Activated T-cell treated with anti-CD3 and anti-CD28 coated beads, Interleukin-2, amount 50 U/mL, for 72 hours (primary cell): ENCODE measurements at places on chromosomes 2 and 18. TPM values are rescaled to one million over a fixed set of nuclear protein-coding genes. Genes with fewer than 3 reads are reported as not detected.

The MAP3K19 gene
- not detected for total RNA-seq

GRCh38 chr2:236702657-236703372 is 133.2 kb downstream of the ACKR3 start:
- H3K27me3 ChIP-seq = no peaks in the 10 kb centered on the region
- DNase-seq = no peak
- H3K27ac ChIP-seq = no peak overlapping the region

The ALPP gene
- total RNA-seq = not detected

The GLI2 gene
- not detected for total RNA-seq

The RGPD4 gene
- not detected for total RNA-seq

The SERPINB2 gene
- total RNA-seq = not detected

The IMMT gene
- 125 TPM for total RNA-seq

- DNase-seq = no peak
- H3K27ac ChIP-seq = no peak overlapping the region
- H3K27me3 ChIP-seq = peaks cover 27% of the 10 kb centered on the region
- H3K4me3 ChIP-seq = no peak overlapping the region
- H3K4me1 ChIP-seq = peaks cover 12% of the 10 kb centered on the region
These were observed 4.2 kb downstream of the GAREM2 start for GRCh38 chr2:26177122-26177521.

GRCh38 chr2:239037559-239037910 is 189.7 kb downstream of the TWIST2 start:
- no peak for DNase-seq
- H3K27me3 ChIP-seq = peaks cover 17% of the 10 kb centered on the region
- H3K36me3 ChIP-seq = no peaks in the 10 kb centered on the region

- no peak for DNase-seq
- H3K27ac ChIP-seq = no peak overlapping the region
- no peaks in the 10 kb centered on the region for H3K36me3 ChIP-seq
These were observed 401.9 kb downstream of the LNPK start for GRCh38 chr2:175599966-175600831.

- DNase-seq = no peak
- H3K4me1 ChIP-seq = no peaks in the 10 kb centered on the region
- H3K36me3 ChIP-seq = no peaks in the 10 kb centered on the region
- H3K27ac ChIP-seq = no peak overlapping the region
- H3K27me3 ChIP-seq = peaks cover 4% of the 10 kb centered on the region
These were observed 332.0 kb downstream of the SLC4A3 start for GRCh38 chr2:219959471-219959870.

The LAMA3 gene
- total RNA-seq = not detected

- H3K4me1 ChIP-seq = no peaks in the 10 kb centered on the region
- no peaks in the 10 kb centered on the region for H3K36me3 ChIP-seq
- no peak overlapping the region for H3K27ac ChIP-seq
- DNase-seq = no peak
- H3K4me3 ChIP-seq = no peak overlapping the region
These were observed 17.2 kb upstream of the GYPC start for GRCh38 chr2:126638746-126639145.

GRCh38 chr2:163731735-163732134 is 4.1 kb downstream of the FIGN start:
- peaks cover 4% of the 10 kb centered on the region for H3K4me1 ChIP-seq
- H3K36me3 ChIP-seq = no peaks in the 10 kb centered on the region
- peaks cover 21% of the 10 kb centered on the region for H3K27me3 ChIP-seq
- H3K4me3 ChIP-seq = no peak overlapping the region
- no peak for DNase-seq

DNA sequence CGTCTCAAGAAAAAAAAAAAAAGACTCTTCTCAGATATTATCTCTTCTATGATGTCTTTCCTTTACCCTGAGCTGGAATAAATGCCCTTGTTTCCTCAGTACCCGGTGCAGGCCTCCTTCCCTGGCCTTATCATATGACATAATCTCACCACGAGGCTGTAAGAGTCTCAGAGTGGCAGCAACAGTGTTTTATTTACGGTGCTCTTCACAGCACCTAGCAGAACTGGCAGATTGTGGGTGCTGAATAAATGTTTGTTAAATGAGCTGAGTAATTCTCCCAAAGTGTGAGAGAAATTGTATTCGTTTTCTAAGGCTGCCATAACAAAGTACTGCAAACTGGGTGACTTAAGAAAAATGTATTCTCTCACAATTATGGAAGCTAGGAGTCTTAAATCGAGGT is 82.8 kb upstream of the CD28 start:
- H3K4me1 ChIP-seq = peaks cover 11% of the 10 kb centered on the region
- DNase-seq = no peak
- H3K27ac ChIP-seq = no peak overlapping the region
- no peaks in the 10 kb centered on the region for H3K27me3 ChIP-seq

GRCh38 chr18:23718243-23718720 is 29.0 kb downstream of the LAMA3 start:
- H3K4me1 ChIP-seq = peaks cover under 1% of the 10 kb centered on the region
- H3K27me3 ChIP-seq = peaks cover 19% of the 10 kb centered on the region
- no peak overlapping the region for H3K4me3 ChIP-seq
- no peaks in the 10 kb centered on the region for H3K36me3 ChIP-seq
- H3K27ac ChIP-seq = no peak overlapping the region
- DNase-seq = no peak

DNA sequence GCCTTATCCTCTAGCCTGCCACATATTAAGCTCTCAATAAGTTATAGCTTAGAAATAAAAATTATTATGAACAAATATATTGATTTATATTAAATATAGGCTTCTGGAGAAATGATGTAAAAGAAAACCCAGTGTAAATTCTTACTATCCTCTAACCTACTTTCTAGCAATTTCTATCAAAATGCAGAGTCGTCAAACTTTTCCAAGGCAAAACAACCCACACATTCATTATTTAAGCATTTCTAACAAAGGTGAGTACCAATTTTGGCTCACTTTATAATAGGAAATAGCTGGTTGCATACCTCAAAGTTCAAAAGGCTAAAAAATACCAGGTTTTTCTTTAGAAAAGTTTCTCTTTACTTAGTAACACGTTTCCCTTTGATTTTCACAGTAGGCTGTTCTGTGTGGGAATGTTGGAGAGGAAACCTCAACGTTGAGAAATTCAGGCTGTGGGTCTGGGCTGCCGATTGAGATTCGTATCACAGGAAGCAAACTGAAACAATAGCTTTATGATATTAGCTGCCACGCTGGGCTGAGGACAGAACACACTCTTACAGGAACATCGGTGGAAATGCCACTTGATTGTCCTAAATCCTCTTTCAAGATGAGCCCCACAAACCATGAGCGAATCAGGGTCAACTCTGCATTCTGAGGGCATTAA is 53.0 kb downstream of the EPAS1 start:
- no peaks in the 10 kb centered on the region for H3K36me3 ChIP-seq
- DNase-seq = no peak
- peak overlapping the region; percentile 84 for H3K27ac ChIP-seq
- H3K4me3 ChIP-seq = peak overlapping the region; percentile 89
- H3K27me3 ChIP-seq = no peaks in the 10 kb centered on the region

The DES gene
- total RNA-seq = 0.10 TPM

DNA sequence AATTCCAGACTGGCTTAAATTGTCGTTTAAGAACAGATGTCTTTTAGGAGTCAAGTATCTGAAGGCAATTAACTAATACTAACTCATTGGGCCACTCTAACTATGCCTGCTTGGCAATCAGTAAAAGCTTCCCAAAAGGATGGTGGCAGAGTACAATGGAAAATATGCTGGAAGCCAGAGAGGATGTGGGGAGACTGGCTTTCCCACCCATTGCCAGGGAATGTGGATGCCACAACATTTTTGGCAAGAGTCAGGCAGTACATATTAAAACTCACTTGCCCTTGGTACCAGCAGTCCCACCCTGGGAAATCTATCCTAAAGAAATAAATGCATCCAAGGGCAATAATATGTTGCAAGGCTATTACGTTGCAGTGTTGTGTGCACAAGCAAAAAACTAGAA is 74.0 kb upstream of the FZD7 start:
- H3K27me3 ChIP-seq = peaks cover 21% of the 10 kb centered on the region
- no peaks in the 10 kb centered on the region for H3K4me1 ChIP-seq
- no peak overlapping the region for H3K27ac ChIP-seq

GRCh38 chr2:55498582-55498981 is 20.9 kb upstream of the CFAP36 start:
- H3K4me3 ChIP-seq = no peak overlapping the region
- no peaks in the 10 kb centered on the region for H3K4me1 ChIP-seq
- no peaks in the 10 kb centered on the region for H3K27me3 ChIP-seq
- no peaks in the 10 kb centered on the region for H3K36me3 ChIP-seq
- DNase-seq = no peak

GRCh38 chr2:241051578-241052487 is 50.3 kb downstream of the MTERF4 start:
- no peak for DNase-seq
- no peaks in the 10 kb centered on the region for H3K4me1 ChIP-seq
- no peaks in the 10 kb centered on the region for H3K36me3 ChIP-seq

The C2orf78 gene
- total RNA-seq = not detected

GRCh38 chr2:111186121-111186715 is 65.5 kb downstream of the BCL2L11 start:
- no peaks in the 10 kb centered on the region for H3K4me1 ChIP-seq
- H3K4me3 ChIP-seq = no peak overlapping the region
- H3K27ac ChIP-seq = no peak overlapping the region
- no peak for DNase-seq
- peaks cover 9% of the 10 kb centered on the region for H3K27me3 ChIP-seq
- no peaks in the 10 kb centered on the region for H3K36me3 ChIP-seq

The RASGRP3 gene
- 3.8 TPM for total RNA-seq

DNA sequence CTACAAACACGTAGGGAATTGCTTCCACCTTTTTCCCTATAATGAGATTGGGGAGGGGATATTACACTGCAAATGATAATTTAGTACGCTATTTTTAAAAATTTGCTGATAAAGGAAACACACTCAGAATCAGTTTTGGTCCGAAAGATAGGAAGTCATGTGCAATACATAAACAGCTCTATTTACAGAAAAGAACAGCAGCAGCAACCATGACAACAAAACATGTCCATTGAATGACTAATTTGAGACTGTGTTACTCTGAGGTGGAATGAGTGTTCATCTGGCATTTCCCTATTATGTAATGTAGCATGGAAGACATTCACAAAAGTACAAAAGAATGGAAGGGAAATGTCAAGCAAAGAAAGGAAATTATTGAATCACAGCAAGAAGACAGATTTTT is 337.2 kb downstream of the NBAS start:
- no peak overlapping the region for H3K4me3 ChIP-seq
- H3K4me1 ChIP-seq = no peaks in the 10 kb centered on the region
- no peaks in the 10 kb centered on the region for H3K27me3 ChIP-seq
- peaks cover 17% of the 10 kb centered on the region for H3K36me3 ChIP-seq
- no peak overlapping the region for H3K27ac ChIP-seq
- no peak for DNase-seq

GRCh38 chr2:66699793-66700676 is 265.1 kb downstream of the MEIS1 start:
- DNase-seq = no peak
- no peak overlapping the region for H3K27ac ChIP-seq
- no peak overlapping the region for H3K4me3 ChIP-seq
- no peaks in the 10 kb centered on the region for H3K27me3 ChIP-seq
- H3K36me3 ChIP-seq = no peaks in the 10 kb centered on the region

DNA sequence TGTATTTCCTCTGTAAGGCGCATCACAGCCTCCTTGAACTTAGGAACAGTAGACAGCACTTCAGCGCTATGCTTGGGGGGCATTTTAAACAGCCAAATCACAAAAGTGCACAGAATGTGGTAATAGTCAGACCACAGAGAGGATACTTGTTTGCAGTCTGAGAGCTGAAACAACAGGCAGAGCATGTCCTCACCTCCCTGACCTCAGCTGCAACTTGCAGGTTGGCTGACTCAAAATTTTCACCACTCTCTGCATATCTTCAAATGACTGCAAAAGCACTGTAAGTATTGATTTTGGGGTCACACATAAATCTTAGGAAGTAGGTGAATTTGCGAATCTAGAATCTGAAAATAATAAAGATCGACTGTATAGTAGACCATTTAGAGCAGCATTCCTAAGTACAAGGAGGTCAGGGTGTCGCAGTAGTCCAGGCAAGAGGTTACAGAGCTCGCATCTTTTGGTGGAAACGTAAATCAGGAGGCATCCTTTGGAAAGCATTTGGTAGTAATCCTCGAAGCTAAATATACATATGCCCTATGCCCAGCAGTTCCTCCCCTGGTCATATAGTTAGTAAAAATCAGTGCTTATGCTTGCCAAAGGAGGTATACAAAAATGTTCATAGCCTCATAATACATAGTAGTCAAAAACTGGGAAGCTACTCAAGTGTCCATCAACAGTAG is 108.2 kb upstream of the MYCN start:
- H3K27ac ChIP-seq = no peak overlapping the region
- no peaks in the 10 kb centered on the region for H3K27me3 ChIP-seq
- DNase-seq = no peak
- no peaks in the 10 kb centered on the region for H3K36me3 ChIP-seq
- no peak overlapping the region for H3K4me3 ChIP-seq

The GDF7 gene
- 0.07 TPM for total RNA-seq

GRCh38 chr18:36509646-36510197 is 212.2 kb downstream of the FHOD3 start:
- H3K4me3 ChIP-seq = no peak overlapping the region
- no peak for DNase-seq
- no peak overlapping the region for H3K27ac ChIP-seq
- no peaks in the 10 kb centered on the region for H3K36me3 ChIP-seq

The OBSL1 gene
- total RNA-seq = 0.83 TPM

DNA sequence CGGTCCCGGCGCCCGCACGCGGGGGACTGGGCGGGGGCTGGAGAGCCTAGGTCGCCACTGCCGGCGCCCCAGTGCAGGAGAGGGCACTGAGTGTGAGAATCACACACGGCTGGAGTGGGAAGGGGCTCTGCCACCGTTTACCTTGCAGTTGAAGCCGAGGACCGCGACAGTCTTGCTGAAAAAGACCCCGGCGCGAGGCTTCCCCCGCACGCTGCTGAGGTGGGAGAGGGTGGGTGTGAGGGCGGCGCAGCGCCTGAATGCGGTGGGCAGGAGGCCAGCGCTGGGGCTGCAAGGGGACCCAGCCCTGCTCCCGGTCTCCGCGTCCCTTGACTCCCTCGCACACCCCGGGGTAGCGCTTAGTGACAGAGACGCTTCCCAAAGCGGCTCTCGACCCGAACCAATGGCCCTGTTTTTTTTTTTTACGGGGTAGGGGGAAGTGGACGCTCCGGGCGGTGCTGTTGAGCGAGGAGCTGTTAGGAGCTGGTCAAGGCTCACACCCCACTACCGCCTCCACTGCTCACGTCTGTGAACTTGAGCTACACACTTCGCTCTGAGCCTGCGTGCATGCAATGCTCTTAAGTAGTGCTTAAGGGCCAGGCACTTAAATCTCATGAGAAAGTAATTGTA is 794 bp downstream of the NOTO start:
- peaks cover 50% of the 10 kb centered on the region for H3K27me3 ChIP-seq
- peak overlapping the region; percentile 70 for H3K4me3 ChIP-seq
- peaks cover 6% of the 10 kb centered on the region for H3K4me1 ChIP-seq
- no peak overlapping the region for H3K27ac ChIP-seq
